ENCODE measurements at places on chromosomes 13 and 19.

- DNase-seq: no peak
Measured at GRCh38 chr19:51691074-51691583, 2.0 kb upstream of the SPACA6 start.

DNA sequence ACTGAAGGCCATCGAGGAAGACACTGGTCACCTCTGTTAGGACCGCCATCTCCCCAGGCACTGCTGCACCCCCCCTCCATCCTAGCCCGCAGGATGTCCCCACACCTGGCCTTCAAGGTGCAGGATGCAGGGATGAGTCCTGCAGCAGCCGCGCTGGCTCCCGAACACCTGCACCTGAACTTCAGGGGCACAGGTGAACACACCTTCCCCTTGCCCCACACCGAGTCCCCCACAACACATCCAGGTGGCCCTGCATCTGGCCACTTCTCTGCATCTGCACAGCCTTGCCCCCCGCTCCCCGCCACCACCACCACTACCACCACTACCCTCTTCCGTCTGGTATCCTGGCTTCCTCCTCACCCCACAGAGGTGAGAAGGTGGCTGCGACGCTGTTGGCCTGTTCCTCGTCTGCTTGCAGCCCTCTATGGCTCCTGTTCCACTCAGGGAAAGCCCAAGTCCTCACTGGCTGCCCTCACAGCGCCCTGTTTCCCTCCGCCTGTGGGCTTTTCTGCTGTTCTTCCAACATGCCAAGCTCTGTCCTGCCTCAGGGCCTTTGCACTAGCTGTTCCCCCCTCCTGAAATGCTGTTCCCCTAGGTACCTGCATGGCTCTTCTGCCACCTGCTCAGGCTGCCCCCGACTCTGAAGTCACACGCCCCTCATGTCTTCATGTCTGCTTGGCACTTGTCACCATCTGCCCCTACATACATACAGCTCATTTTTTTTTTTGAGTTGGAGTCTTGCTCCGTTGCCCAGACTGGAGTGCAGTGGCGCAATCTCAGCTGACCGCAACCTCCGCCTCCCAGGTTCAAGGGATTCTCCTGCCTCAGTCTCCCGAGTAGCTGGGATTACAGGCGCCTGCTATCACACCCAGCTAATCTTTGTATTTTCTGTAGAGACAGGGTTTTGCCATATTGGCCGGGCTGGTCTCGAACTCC lies 1.4 kb upstream of the CERS1 start:
- no peak for DNase-seq

GRCh38 chr13:26548205-26548765 lies 9.2 kb upstream of the WASF3 start:
- no peak for DNase-seq

DNA sequence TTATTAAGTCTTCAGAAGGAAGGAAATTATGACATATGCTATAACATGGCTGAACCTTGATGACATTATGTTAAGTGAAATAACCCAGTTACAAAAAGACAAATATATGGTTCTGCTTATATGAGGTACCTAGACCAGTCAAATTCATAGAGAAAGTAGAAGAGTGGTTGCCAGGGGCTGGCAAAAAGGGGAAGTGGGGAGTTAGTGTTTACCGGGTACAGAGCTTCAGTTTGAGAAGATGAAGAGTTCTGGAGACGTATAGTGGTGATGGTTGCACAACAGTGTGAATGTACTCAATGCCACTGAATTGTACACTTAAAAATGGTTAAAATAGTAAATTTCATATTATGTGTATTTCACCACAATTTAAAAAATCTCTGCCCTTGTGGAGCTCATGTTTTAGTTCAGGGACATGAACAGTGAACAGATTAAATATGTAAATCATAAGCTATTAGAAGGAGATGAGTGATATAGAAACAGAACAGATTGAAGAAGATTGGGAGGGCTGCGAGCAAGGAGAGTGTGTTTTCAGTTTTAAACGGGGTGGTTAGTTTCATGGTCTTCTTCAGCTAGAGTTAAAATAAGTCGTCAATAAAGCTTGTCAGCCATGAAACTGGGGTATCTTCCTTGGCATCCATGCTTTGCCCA lies 355.2 kb downstream of the KCNRG start:
- DNase-seq: peak; percentile 69

DNA sequence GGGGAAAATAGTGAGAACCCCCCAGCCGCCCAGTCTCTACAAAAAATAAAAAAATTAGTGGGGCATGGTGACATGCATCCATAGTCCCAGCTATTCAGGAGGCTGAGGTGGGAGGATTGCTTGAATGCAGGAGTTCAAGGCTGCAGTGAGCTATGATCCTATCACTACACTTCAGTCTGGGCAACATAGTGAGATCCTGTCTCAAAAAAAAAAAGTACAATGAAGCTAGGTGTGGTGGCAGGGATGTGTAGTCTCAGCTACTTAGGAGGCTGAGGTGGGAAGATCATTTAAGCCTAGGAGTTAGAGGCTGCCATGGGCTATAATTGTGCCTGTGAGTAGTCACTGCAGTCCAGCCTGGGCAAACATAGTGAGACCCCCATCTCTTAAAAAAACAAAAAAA lies 8.9 kb downstream of the PCCA start:
- no peak for DNase-seq

DNA sequence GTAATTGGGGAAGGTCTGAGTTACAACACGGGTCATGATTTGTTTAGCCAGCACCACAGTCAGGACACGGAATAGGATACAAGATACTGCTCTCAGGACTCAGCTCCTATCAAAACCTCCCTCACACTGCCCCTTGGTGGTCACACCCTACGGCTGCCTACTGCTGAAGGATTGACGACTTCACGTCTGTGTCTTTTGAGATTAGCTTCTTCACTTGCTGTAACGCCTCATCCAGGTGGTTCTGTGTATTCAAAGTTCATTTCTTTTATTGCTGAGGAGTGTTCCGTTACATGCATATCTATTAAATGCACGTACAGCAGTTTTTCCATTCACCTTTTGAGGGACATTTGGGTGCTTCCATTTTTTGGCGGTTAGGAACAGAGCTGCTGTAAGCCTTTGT lies 46.3 kb downstream of the URI1 start:
- DNase-seq: no peak

DNA sequence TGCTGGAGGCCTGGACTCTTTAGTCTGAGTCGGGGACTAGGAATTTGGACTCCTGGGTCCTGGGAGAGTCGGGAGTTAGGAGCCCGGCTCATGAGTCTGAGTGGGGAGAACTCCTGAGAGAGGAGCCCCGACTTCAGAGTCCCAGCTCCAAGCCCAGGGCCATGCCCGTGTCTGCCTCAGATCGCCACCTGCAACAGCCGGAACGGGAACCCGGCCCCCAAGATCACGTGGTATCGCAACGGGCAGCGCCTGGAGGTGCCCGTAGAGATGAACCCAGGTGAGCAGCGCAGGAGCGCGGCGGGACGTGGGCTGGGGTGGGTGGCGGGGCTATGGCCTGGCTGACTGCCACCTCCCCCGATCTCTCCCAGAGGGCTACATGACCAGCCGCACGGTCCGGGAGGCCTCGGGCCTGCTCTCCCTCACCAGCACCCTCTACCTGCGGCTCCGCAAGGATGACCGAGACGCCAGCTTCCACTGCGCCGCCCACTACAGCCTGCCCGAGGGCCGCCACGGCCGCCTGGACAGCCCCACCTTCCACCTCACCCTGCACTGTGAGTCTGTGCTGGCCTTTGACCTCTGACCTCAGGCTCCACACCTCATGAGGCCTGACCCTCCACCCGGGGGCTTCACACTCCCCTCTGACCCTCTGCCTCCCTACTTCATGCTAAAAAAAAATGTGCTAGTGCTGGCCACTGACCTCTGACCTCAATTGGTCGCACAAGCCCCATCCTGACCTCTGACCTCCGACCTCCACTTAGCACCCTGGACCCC lies 4.4 kb downstream of the BCAM start:
- no peak for DNase-seq

DNA sequence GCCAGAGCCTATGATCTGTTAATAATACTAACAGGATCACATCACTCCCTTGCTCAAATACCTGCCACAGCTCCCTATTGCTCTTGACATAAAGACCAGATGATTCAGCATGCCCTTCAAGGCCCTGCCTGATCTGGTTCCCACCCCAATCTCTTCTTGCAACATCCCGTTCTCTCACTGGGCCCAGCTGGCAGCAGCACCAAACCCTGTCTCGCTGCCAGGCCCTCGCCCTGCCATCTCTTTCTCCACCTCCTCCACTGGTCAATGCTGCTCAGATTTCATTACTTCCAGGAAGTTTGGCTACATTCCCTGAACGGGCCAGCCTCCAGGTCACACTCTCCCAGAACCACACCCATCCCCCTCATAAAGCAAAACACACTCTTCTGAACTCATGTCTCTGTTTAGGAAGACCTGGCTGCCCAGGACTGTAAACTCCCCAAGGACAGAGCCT lies 8.6 kb upstream of the BCAT2 start:
- DNase-seq: no peak

DNA sequence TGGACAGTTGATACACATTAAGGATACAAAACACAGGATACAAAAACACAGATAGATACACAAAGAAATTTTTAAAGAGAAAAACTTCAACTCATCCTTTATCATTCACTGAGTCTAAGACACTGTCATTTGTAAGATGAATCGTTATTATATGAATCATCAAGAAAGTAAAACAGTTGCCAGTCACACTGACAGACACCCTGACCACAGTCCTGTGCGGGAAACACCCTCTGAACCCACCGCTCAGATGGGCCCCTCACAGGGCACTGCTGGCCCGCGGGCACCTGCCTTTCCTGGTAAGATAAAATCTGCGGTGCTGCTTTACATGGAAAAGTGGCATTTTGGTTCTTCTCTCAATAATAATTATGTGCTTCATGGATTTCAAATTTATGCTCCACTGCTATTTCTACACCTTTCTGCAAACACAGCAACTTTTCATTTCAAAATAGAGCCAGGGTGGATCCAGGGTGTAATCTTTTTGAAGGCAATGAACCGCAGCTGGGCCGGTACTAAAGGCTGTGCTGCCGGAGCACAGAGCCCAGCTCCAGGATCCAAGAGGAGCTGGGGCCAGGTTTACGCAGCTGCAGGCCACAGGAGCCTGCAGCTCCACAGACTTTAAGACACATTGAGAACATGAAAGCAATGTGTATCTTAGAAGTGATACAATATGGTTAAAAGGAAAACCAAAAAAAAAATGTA lies 76.8 kb downstream of the TUBGCP3 start:
- no peak for DNase-seq

Measured in suppressor macrophage treated with lipopolysaccharide for 4 hours (primary cell).